ENCODE measurements at places on chromosomes 5 and 9.

- DNase-seq, result peak; percentile 58
Measured at GRCh38 chr9:73714294-73714693, 562.6 kb downstream of the ANXA1 start.

GRCh38 chr5:41878643-41879478, 8.6 kb upstream of the OXCT1 start:
- no peak for DNase-seq

DNA sequence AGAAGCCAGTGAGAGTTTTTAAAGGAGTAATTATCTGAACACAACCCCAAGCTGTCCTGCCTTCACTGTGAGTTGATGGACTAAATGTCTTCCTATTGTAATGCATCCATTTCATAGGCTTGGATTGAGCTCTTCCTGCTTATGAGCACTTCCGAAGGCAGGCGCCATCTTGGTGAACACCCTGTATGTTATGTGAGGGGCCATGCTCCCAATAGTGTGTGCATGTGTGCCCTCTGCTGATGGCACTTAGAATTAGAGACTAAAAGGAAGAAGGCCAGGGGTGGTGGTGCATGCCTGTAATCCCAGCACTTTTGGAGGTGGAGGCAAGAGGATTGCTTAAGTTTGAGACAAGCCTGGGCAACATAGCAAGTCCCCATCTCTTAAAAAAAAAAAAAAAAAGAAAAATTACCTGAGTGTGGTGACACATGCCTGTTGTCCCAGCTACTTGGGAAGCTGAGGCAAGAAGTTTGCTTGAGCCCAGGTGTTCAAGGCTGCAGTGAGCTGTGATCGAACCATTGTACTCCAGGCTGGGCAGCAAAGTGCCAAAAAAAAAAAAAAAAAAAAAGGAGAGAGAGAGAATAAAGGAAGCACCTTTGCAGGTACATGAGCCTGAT, 65.0 kb downstream of the C9orf152 start:
- no peak for DNase-seq

DNA sequence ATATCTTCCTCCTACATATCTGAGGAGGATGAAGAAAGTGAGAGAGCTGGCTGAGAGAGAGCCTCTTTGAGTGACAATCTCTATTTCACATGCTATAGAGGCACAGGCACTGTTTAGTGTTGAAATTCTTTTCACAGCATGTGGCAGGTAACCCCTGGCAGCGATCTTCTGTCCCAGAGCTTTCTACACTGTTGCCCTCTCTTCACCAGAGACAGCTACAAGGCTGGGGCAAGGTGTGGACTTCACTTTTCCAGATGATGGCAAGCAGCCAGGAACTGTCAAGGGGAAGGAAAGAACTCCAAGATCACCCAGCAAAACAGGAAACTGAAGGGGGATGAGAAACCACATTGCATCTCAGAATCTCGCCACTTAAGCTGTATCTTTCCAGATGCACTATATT, 205.2 kb downstream of the CAAP1 start:
- no peak for DNase-seq

DNA sequence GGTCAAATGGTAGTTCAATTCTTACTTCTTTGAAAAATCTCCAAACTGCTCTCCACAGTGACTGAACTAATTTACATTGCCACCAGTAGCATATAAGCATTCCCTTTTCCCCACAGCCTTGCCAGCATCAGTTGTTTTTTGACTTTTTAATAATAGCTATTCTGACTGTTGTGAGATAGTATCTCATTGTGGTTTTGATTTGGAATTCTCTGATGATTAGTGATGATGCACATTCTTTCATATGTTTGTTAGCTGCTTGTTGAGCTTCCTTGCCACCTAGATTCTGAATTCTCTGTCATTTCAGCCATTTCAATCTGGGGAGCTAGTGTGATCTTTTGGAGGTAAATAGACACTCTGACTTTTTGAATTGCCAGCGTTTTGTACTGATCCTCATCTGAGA, 24.0 kb downstream of the CDK20 start:
- DNase-seq, result no peak

GRCh38 chr9:132168347-132168746, 6.5 kb downstream of the NTNG2 start:
- DNase-seq, result no peak

DNA sequence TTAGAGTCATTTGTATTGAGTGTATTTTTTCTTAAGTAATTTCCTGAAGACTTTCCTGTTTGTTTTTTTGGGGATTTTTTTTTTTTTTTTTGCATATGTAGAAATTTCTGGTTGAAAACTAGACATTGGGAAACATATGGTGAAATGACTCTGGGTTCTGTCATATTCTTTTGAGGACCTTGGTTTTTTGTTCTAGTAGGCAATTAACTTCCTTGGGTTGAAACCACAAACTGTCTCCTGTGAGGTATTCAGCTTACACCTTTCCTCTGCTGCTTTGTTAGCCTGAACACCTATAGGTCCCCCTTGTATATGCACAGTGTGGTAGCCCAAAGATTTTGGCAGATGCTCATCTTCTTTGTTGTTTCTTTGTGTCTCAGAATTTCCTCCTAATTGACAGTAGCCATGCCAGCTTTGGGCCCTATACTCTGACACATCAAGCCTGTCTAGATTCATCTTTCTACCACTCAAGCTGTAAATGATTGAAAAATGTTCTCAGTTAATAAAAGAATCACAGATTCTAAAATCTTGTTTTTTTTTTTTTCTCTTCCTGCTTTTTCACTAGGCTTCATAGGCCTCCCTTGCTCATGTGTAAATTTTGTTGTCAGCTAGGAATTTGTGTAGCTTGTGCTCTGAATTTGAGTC, 140.6 kb downstream of the COMMD10 start:
- no peak for DNase-seq

DNA sequence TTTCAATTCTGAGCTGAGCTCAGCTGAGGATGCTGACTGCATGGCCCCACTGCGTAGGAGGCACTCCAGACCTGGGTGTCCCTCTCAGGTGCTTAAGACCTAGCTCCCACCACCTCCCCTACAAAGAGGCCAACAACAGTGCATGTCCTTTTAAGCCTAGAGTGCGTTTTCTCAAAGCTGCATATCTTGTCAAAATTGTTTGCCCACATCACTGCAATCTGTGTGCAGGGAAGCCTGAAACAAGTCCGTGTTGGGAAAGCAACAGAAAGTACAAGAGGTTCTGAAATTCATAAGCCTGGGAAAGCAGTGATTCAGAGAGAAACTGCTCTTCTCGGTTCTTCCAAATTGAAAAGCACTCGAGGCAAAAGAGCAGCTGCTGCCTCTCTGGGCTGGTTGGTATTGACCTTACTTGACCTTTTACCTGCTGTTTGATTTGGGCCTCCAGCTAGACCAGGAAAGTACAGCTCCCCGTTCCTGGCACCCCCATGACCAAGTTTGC, 238.4 kb downstream of the NR2F1-AS1 start:
- no peak for DNase-seq

DNA sequence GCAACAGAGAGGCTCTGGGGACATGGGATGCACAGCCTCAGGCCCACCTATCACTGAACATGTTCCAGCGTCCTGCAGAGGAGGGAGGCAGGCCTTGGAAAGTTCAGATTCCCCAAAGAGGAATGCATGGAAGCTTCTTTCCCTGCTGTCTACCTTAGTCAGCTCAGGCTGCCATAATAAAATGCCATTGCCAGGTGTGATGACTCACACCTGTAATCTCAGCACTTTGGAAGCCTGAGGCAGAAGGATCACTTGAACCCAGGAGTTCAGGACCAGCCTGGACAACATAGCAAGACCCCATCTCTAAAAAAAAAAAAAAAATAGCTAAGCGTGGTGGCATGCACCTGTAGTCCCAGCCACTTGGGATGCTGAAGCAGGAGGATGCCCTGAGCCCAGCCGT, 24.5 kb upstream of the TOR1B start:
- DNase-seq, result no peak

DNA sequence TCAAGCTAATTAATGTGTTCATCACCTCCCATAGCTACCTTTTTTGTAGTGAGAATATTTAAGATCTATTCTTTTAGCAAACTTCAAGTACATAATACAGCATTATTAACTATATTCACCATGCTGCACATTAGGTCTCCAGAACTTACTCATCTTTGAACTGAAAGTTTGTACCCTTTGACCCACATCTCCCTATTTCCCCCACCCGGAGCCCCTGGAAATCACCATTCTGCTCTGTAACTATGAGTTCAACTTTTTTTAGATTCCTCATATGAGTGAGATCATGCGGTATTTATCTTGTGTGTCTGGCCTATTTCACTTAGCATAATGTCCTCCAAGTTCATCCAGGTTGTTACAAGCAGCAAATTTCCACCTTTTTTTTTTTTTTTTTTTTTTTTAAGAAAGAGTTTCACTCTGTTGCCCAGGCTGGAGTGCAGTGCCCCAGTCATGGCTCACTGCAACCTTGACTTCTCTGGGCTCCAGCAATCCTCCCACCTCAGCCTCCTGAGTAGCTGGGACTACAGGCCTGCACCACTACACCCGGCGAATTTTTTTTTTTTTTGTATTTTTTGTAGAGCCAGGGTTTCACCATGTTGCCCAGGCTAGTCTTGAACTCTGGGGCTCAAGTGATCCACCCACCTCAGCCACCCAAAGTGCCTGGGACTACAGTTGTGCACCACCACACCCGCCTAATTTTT, 100.4 kb upstream of the SAP30L start:
- DNase-seq, result no peak

- no peak for DNase-seq
Measured at GRCh38 chr5:73130811-73131210, 10.4 kb downstream of the TMEM171 start.
